EL (cell line): ENCODE measurements at places on chromosomes 7 and 10.

- peak; percentile 40 for DNase-seq
These were observed 45.6 kb downstream of the PDIA4 start for GRCh38 chr7:148982654-148983199.

GRCh38 chr10:123464430-123465323 lies 201.5 kb upstream of the GPR26 start:
- DNase-seq: no peak

DNA sequence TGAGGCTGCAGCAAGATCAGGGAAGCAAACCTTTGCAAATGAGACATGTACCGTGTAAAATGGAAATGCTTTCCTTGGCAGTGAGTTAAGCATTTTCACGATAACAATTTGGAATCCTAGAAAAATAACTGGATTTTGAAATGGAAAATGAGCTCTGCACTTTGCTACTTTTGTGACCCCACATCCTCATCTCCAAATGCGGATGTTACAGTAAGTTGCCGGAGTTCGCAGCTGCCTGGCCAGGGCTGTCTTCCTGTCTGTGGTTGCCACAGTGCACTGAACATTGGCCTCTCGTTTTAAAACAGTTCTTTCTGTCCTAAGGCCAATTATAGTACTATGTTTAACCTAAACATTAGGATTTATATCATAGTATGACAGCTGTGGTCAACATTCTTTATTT lies 136.2 kb upstream of the FZD8 start:
- DNase-seq: no peak

- DNase-seq: peak; percentile 78
These were observed 2.9 kb upstream of the GET4 start for GRCh38 chr7:873367-874002.

GRCh38 chr7:4817178-4817901 lies 41.9 kb downstream of the AP5Z1 start:
- DNase-seq: no peak

DNA sequence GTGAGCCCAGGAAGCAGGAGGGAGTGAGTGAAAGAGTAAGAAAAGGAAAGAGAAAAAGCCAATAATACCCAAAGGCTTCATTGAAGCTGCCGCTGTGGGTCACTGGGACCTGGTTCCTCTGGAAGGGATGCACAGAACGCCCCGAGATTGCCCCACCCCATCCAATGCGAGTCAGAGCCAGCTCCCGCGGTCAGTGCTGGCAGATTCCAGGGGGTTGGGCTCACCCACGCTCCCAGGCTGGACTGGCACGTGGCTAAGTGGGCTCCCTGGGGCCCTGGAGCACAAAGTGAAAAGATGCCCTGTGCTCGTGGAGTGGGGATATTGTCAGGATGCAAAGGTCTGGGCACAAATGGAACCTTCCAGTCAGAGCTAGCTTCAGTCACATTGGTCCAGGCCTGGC lies 117.0 kb downstream of the OAT start:
- DNase-seq: peak; percentile 65
